ENCODE measurements at places on chromosomes 1 and 21. TPM values are rescaled to one million over a fixed set of nuclear protein-coding genes. Genes with fewer than 3 reads are reported as not detected.

DNA sequence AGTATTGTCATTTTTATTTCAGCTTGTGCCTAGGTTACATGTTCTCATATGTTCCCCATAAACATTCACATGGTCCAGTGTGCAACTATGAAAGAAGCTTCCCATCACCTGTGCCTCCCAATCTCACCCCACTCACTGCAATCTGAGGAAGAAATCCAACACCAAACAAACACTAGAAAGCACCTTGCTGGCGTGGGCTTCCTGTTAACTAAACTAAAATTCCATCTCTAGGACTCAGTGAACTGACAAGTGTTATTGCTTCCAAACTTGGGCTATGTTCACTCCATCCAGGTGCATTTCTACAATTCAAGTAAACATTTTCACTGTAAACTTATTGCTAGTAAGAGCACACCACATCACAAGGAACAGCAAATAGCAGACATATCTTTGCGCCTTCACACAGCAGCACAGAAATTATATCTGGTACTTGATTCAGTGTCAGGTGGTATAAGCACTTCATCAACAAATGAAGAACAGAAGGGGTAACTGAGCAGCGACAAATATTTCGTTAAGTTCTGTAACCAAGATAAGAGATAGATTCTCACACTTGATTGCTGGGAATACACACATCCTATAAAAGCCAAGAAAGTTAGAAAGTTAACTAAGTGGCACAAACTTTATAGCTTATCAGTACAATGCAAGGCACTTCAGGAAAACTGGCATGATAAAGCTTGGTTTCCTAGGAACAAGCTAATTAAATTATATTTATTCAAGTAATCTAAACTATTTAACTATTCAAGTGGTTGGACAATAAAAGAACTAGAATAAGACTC lies 8.9 kb upstream of the KCNJ15 start:
- no peak for DNase-seq

DNA sequence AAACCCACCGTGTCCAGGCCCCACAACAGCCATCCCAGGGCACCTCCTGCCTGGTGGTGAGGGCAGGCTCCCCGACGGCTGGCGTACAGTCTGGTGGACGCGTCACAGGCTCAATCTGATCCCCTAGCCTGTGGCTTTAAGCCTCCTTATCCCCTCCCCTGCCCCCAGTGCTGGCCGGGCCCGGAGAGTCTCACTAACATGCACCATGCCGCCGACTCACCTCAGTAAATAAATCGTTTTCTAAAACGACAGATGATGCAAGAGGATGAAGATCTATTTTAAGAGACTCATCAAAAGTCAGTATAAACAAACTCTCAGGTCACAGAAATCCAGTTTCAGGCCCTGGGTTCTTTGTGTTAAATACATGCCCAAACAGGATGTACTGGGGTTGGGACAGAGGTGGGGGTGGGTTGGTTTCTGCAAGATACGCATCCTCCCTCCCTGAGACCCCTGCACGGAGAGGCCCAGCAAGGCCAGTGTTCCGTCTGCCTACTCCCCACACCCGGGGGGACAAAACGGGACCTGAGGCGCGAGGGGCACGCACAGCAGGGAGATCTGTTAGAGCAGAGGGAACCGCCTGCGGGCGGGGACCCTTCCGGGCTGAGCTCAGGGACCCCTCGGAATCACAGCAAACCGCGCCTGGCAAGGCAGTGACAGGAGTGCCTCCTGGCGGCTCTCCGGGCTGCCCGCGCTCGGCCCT lies 3.1 kb downstream of the PANK4 start:
- no peak for DNase-seq

DNA sequence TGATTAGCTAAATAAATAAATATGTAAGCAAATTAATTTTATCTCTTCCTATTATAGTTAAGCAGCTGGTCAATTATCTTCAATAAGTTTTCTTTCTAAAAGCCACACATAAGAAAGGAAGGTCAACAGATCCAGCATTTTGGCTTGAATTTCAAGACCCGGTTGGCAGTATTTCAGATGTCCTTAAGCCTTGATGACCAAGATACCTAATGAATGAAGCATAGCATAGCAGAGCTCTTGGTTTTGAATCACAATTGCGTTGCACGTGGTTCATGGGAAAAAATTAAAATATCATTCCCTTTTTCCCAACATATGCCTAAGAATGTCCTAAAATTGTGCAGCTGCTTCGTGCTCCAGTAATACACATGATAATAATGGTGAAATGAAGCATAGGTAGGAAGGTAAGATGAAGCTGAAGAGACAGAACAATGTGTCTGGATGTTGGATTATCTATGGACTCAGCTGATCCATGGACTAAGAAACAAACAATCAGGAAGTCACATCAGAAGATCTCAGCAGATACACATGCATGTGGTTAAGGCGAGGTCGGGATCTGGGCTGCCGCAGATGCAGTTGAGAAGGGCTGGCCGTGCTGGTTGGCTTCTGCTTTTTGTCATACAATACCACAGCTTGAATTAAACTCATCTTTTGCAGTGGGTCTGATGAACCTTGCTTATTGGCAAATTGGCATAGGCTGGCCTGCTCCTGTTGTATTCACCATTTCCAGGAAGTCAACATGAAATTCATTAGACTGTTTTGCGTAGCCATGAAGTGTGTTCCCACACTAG lies 284.9 kb upstream of the RUNX1 start:
- no peak for DNase-seq

The FAAH gene
- 7.3 TPM for total RNA-seq

The CELA3A gene
- total RNA-seq: not detected

The SLC50A1 gene
- total RNA-seq: 38.2 TPM
